ENCODE measurements at places on chromosomes 7 and 10. TPM values are rescaled to one million over a fixed set of nuclear protein-coding genes. Genes with fewer than 3 reads are reported as not detected.

Gene SEPHS1
- 26.0 TPM for total RNA-seq

Gene ADAM12
- 120 TPM for total RNA-seq

Gene TET1
- 5.2 TPM for total RNA-seq

Gene IKZF1
- not detected for total RNA-seq

Gene NOC3L
- 28.5 TPM for total RNA-seq

All from smooth muscle cell of the pulmonary artery (primary cell).